ENCODE measurements at places on chromosomes 7 and 10. TPM values are rescaled to one million over a fixed set of nuclear protein-coding genes. Genes with fewer than 3 reads are reported as not detected.

The NPY4R2 gene
- not detected for total RNA-seq

The MSS51 gene
- 1.5 TPM for total RNA-seq

DNA sequence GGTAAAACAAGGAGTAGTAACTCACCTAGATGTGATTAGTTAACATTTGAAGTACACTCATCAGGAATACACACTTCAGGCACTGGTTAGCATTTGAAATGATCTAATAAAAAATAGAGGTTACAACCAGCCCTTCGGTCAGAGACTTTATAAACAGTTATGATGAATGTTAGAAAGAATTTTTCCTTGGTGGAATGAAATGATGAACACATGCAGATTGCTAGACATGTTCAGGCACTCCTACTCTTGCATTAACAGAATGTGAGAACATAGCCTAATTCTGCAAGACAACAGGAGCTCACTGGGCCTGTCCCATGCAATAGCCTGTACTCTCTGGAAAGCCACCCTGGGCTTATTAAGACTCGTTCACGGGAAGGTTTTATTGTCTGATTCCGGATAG lies 47.3 kb upstream of the TECTB start:
- H3K27me3 ChIP-seq = no peaks in the 10 kb centered on the region
- H3K36me3 ChIP-seq = no peaks in the 10 kb centered on the region
- DNase-seq = no peak
- H3K27ac ChIP-seq = no peak overlapping the region

GRCh38 chr7:144048648-144049047 lies at the start of gene OR2A5:
OR2A5 (plus strand) TSS chr7:144048948; CDS start chr7:144050402, 1,454 bp downstream.
- H3K4me1 ChIP-seq = no peaks in the 10 kb centered on the region
- no peaks in the 10 kb centered on the region for H3K27me3 ChIP-seq
- no peak within 1 kb of the TSS for H3K4me3 ChIP-seq
- H3K27ac ChIP-seq = no peak within 1 kb of the TSS

DNA sequence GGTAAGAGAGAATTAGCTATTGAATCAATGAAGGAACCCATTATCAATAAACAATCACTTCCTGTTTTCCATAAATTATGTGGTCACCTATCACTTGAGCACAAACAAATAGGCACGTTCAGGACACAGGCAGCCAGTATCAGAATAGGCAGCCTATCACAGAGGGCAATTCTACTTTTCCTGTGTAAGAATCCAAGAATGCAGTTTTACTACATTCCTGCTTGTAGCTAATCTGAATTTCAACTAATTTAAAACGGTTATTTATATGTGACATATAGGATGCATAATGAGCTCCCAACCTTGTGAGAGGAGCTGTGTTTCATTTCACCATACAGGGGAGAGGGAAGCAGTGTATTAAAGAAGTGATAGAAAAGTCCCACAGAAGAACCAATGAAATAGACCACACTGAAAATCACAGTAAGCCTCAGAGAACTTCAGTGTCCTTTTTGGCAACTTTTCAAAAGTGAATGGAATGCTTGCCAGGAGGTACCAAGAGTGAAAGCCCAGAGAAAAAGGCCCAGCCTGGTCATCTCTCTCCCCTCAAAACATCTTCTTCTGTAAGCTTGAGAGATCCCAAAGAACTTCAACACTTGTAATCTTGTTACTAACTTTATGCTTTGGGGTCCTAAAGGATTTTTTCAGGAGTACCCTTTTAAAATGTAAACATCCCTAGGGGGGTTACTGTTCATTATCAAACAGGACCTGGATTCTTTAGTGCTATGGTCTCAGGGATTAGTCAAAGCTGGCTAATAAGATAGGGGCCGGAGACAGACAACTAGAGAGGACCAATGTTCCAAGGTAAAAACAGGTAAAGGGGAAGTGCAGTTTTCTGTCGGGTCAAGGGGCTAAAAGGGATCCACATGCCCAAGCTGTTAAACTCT lies 1.3 kb downstream of the IMMP2L start:
- no peaks in the 10 kb centered on the region for H3K27me3 ChIP-seq
- peak overlapping the region; percentile 86 for H3K4me3 ChIP-seq
- H3K27ac ChIP-seq = peak overlapping the region; percentile 81
- H3K4me1 ChIP-seq = peaks cover 23% of the 10 kb centered on the region
- H3K36me3 ChIP-seq = peaks cover 6% of the 10 kb centered on the region
- DNase-seq = no peak

The THNSL1 gene
- total RNA-seq = 10.6 TPM

The VSTM4 gene
- total RNA-seq = 0.07 TPM

- no peaks in the 10 kb centered on the region for H3K4me1 ChIP-seq
- H3K36me3 ChIP-seq = no peaks in the 10 kb centered on the region
- H3K4me3 ChIP-seq = no peak overlapping the region
- no peaks in the 10 kb centered on the region for H3K27me3 ChIP-seq
- no peak for DNase-seq
- no peak overlapping the region for H3K27ac ChIP-seq
Observed at GRCh38 chr10:48551861-48552591, 52.8 kb downstream of the ARHGAP22 start.

DNA sequence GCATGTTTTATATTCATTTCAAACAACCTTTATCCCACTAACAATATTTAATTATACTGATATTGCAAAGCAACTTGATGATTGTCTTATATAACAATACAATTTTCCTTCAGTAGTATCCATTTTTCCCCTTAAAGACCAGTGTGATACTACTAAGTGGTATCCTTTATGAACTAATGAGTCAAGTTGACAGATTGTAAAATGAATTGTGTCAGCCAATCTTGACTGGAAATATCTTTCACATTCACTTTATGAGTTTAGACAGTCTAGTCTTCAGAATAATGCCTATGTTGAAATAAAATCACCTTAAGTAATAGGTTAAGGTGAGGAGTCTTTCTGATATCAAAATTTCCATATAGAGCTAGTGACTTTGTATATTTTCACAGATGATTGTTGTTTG lies 950.0 kb upstream of the CELF2 start:
- no peak overlapping the region for H3K4me3 ChIP-seq
- no peaks in the 10 kb centered on the region for H3K36me3 ChIP-seq
- no peaks in the 10 kb centered on the region for H3K27me3 ChIP-seq
- no peak for DNase-seq
